Naive thymus-derived CD8-positive, alpha-beta T cell (primary cell): ENCODE measurements at places on chromosomes 5 and 9. TPM values are rescaled to one million over a fixed set of nuclear protein-coding genes. Genes with fewer than 3 reads are reported as not detected.
A peak's percentile ranks its signal among the peaks of the same experiment; 100 is the strongest.

The SV2C gene
- not detected for total RNA-seq

- DNase-seq = no peak
Observed at GRCh38 chr9:105248691-105249090, 4.2 kb downstream of the SLC44A1 start.

DNA sequence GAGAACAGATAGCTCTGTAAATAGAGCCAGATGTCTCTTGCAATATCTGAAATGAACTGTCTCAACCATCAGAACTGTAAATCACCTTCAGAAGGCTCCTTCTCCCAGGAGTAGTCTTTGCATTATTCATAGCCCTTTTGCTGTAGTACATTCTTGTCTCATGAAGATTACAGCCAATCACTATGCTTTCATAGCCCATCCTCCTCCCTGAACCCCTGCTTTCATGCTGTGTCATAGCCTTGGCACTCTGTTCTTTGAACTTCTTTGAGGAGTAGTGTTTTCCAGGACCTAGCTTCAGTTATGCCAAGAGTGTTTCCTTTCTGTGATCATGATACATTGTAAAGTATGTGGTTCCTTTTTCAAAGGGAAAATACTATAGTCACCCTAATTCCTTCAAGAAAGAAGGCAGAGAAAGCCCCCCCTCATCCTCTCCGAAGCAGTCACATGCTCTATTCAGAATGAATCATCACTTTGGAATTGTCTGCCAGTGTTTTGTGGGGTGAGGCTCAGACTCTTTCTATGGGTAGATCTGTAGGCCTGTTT lies 61.1 kb downstream of the GRIA1 start:
- no peak for DNase-seq

DNA sequence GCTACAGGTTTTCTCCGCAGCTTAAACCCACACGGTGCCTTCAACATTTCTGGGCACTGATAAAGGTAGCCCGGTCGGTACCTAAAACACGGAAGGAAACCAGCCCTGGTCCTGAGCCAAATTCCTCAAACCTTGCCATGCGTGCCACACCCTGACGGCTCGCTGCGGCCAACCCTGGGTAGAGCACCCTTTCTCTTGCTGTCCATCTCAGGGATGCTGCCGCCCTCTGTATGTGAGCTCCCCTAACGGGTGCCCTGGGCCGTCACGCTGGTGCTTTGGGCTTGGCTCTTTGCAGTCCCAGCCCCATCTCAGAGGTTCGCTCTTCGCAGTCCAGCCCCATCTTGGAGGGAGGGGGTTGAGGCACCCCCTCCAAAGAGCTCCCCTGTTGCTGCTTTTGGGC lies 43.9 kb downstream of the PNPLA7 start:
- DNase-seq = no peak

DNA sequence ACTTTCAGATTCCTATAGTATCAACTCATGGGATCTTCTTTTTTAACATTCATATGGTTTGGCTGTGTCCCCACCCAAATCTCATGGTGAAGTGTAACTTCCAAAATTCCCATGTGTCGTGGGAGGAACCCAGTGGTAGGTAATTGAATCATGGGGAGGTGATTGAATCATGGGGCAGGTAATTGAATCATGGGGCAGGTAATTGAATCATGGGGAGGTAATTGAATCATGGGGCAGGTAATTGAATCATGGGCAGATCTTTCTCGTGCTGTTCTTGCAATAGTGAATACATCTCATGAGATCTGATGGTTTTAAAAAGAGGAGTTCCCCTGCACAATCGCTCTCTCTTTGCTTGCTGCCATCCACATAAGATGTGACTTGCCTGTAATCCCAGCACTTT lies 21.8 kb upstream of the AGGF1 start:
- DNase-seq = no peak

DNA sequence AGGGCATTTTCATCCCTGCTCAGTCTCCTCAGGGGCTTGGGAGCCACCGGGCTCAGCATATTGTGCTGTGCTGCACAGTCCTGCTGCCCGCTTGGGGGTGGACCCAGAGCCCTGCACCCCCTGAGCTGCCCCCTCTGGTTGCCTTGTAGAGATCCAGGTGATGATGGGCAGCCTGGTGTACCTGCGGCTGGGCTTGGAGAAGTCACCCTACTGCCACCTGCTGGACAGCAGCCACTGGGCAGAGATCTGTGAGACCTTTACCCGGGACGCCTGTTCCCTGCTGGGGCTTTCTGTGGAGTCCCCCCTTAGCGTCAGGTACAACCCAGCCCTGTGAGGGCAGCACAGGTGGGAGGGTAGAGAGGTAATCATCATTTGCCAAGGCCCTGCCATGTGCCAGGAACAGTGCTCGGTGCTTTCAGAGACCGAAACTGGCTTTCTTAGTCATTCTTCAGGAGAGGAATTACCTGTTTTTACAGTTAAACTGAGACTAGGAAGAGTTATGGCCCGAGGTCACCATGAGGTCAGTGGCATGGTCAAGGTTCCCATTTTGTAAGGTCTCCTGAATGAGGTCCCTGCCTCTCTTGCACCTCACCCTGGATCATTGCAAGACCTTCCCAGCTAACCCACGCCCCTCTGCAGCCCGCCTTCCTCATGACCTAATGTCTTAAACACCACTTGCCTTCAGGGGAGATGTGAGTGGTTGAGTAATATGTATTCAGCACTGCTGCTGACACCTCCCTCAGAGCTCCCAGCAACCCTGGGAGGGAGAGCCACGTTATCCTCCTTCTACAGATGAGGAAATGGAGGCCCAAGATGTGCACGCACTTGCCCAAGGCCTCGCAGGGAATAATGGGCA lies 7.5 kb downstream of the NHP2 start:
- DNase-seq = peak; percentile 65

GRCh38 chr5:59483971-59484472 lies 409.5 kb downstream of the PDE4D start:
- no peak for DNase-seq
